ENCODE measurements at places on chromosomes 3 and 15. TPM values are rescaled to one million over a fixed set of nuclear protein-coding genes. Genes with fewer than 3 reads are reported as not detected.
A peak's percentile ranks its signal among the peaks of the same experiment; 100 is the strongest.

GRCh38 chr15:67762610-67763368 lies 62.5 kb upstream of the SKOR1 start:
- peak; percentile 75 for DNase-seq

- no peak for DNase-seq
Measured at GRCh38 chr3:170107941-170108340, 70.1 kb downstream of the GPR160 start.

- DNase-seq: no peak
Measured at GRCh38 chr15:90016721-90017120, 15.6 kb downstream of the ZNF710 start.

- DNase-seq: no peak
Measured at GRCh38 chr15:58026051-58026450, 39.5 kb downstream of the ALDH1A2 start.

DNA sequence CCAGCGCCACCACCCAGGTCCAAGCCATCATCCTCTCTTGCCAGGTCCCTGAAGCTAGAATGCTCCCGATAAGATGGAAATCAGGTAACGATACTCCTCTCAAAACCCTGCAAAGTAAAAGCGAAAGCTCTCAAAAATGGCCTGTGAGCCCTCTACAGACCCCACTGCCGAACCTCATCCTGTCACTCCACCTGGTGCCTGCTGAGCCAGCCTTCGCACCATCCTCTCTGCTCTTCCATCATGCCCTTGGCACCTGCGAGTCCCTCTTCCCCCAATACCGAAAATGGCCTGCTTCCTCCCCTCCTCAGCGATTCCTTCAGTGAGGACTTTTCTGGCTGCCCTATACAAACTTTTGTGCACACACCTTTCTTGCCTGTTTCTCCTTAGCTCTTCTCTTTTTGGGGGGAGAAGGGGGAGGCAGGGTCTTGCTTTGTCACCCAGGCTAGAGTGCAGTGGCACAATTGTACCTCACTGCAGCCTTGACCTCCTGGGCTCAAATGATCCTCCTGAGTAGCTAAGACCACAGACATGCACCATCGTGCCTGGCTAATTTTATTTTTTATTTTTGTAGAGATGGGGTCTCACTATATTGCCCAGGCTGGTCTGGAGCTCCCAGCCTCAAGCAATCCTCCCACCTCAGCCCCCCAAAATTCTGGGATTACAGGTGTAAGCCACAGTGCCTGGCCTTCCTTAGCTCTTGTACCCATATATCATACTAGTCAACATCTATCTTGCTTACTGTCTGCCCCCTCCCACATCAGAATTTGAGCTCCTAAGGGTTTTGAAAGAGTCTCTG lies 3.0 kb downstream of the IDH2 start:
- no peak for DNase-seq

GRCh38 chr3:115401298-115401697 lies 222.0 kb upstream of the GAP43 start:
- DNase-seq: peak; percentile 76

DNA sequence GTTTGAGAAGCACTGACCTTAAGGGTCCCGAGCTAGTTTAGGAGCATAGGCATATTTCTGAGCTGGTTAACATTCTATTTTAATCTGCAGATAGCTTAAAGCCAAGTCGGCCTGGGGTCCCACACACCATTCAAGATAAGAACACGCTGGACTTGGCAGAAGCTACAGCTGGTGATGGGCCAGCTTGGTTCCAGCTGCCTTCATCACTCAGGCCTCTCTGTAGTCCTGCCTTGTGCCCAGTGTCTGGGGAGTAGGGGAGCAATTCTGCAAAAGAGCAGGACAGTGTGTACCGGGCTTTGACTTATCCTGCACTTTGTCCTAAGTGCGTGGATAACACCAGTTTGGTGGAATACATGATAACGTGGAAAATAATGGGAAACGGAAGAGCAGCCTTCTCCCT lies 164.5 kb downstream of the MEGF11 start:
- no peak for DNase-seq

DNA sequence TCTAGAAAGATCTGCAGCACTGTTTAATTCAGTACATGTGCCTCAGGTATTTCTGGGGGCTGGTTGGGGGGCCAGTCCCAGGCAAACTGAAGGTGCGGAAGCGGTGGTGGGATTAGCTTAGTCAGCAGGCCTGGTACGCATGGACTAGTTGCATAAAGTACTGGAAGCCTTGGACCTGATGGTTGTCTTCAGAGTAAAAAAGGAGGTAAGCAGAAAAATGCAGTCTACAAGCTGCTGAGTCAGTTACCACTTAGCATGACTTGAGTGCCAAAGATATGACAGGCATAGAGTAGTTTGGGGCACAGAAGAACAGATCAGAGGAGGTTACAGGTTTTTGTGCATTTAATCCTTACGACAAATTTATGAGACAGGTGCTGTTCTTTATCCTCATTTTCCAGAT lies 19.9 kb upstream of the GOLGA8J start:
- no peak for DNase-seq

GRCh38 chr15:34038871-34039789 lies at the start of gene AVEN:
Gene AVEN (minus strand): TSS chr15:34039204. CDS start chr15:34039046, 158 bp downstream.
- peak; percentile 58 for DNase-seq

DNA sequence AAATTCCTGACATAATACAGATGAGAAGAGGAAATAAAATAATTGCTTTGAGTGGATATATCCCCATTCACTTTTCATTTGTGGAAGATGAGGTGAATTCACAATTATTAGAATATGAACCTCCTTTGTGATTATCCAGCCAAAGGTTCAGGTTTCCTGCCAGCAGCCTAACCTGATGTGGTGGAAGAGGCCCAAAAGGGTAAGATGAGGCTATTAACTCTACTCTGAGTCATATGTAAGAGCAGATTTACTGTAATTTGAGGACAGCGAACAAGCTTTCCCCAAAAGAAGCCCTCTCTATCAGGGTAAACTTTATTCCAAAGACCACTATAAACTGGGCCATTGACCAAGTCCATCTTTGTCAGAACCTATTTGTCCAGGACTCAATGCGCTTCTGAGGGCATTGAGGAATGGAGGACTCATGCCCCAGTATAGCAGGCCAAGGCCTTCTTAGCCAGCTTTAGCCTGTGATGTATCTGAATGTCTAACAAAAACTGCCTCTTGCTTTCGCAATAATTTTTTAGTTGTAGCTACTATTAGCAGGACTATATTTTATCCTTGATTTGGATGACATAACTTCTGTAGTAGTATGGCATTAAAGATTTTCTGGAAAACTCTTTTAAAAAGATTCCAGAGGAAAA lies 91.1 kb upstream of the ARL6 start:
- DNase-seq: no peak

DNA sequence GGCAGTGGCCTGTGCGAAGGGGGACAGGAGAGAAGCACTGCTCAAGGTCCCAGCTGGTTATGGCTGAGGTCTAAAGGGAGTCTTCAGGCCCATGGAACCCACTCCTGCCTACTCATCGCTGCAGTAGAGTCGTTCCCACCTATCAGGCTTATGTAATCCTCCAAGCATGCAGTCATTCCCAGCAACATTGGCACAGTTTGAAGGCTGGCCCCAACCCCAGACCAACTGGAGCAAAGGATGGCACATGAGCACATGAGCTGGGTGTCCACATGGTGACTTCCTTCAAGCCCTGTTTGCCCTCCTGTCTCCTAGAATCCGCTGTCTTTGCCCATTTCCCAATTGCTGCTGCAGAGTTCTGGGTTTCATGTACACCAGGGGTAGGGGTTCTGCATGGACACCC lies 60.5 kb upstream of the FGD5 start:
- no peak for DNase-seq

GRCh38 chr3:47747558-47747957 lies 34.1 kb downstream of the SMARCC1 start:
- DNase-seq: no peak

- DNase-seq: no peak
Measured at GRCh38 chr3:102079809-102080197, 230.5 kb downstream of the NFKBIZ start.

DNA sequence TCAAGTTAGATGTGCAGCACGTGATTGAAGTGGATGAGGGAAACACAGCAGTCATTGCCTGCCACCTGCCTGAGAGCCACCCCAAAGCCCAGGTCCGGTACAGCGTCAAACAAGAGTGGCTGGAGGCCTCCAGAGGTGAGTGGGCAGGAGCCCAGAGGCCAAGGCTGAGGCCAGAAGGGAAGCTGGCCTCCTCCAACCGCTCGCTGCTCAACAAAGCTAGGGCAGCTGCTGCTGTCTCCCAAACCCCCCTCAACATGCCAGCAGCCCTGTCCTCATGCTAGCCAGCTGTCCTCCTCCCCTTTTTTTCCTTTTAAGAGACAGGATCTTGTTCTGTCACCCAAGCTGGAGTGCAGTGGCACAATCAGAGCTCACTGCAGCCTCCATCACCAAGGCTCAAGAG lies 57.0 kb downstream of the BOC start:
- DNase-seq: no peak

DNA sequence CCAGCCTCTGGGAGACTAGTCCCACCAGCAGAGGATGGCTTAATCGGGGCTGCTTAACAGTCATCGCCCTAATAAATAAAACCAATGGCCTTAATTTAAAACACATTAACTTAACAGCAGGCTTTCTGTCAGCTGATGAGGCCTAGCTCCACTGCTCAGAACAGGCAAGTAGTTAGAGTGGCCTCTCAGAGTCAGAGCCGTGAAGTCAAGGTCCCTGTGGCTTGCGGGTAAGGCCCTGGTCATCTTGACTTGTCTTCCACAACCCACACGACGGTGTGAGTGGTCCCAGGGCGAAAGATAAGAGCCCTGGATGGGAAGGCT lies 11.8 kb downstream of the XXYLT1 start:
- peak; percentile 64 for DNase-seq

GRCh38 chr3:98733053-98733811 lies 29.9 kb upstream of the ST3GAL6 start:
- peak; percentile 75 for DNase-seq

DNA sequence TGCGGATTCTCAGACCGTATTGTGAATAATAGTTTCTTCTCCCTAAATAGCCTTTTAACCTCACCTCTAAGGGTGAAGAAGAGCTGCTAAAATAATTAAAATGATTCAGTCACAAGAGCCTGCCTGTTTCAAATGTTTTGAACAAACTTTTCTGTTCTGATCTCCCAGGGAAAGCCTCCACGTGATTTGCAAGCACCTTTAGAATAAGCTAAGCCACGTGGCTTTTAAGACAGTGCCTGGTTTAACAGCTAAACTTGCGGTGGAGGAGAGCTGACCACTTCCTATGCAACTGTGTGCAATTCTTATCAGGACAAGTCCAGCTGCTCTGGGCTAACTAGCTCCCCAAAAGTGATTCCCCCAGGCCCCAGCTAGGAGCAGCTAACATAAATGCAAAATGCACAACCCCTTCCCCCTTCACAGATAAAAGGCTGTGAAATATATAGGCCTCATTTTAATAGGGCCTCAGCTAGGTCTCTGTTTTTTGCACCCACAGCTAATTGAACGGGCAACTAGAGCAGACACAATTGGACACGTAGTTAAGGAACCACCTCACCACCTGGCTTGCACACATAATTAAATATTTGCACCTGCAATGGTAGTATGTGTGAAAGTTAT lies 401.2 kb upstream of the NR2F2 start:
- DNase-seq: peak; percentile 93

- DNase-seq: no peak
Measured at GRCh38 chr15:61133361-61133760, 95.7 kb downstream of the RORA start.

DNA sequence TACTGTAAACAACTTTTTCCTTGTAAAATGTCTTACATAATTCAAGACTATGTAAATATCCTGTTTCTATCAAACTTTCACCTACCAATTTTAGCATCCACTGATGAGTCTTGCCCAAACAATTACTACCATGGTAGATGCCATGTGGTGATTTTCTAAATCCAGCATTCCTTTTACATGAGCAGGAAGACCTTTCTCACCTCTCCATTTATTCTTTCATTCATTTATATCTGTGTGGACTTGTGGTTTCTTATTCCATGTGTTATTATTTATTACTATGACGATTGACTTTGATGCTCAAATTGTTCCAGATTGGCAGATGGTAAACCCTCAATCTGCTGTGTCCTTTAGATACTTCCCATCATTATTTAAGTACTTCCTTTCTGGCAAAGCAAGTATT lies 62.4 kb downstream of the IFT57 start:
- DNase-seq: peak; percentile 22

DNA sequence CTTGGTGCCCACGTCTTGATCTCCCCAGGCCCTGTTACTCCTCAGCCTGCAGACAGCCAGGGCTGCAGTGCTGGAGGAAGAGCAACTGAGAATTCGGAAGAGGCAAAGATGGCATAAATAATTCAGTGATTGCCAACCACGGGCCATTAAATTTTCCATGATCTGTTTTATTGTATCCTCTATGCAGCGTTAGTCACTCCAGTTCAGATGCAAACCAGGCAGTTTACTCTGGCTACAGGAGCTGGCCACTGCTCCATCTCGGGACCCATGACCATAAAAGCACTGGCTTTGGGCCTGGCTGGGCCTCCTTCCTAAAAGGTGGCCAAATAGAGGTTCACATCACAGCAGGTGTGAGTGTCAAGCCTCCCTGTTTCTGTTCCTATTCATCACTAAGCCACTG lies 137.6 kb upstream of the TLE3 start:
- no peak for DNase-seq

GRCh38 chr15:28975766-28976179 lies 90.0 kb downstream of the APBA2 start:
- DNase-seq: peak; percentile 71

GRCh38 chr3:175297216-175297615 lies 438.1 kb downstream of the NAALADL2 start:
- DNase-seq: no peak

DNA sequence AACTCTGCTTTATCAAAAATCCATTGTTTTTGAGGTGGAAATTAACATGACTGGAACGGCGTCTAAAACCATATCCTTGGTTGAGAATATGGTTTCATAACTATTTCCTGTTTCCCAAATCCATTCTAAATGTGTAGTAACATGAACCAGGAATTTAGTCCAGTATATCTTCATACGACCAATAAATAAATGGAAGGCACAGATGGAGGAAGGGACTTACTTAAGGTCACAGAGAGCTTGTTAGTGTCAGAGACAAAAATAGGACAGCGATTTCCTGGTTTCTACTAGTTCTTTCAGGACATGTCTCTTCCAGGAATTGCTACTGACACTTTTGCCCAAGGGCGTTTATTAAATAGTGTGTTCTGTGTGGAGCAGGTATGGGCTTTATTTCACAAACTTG lies 41.2 kb downstream of the HES1 start:
- peak; percentile 34 for DNase-seq

GRCh38 chr15:70704166-70704565 lies 59.2 kb downstream of the UACA start:
- no peak for DNase-seq

GRCh38 chr3:160395297-160395696 lies 3.7 kb downstream of the IFT80 start:
- peak; percentile 33 for DNase-seq

- DNase-seq: peak; percentile 89
Measured at GRCh38 chr15:51647128-51647562, 24.6 kb upstream of the DMXL2 start.

TRPC1 gene
- 30.6 TPM for total RNA-seq

SLC12A6 gene
- 12.6 TPM for total RNA-seq

TM4SF18 gene
- total RNA-seq: not detected

SLC2A2 gene
- under 0.01 TPM for total RNA-seq

KBTBD12 gene
- total RNA-seq: not detected

PRRT3 gene
- 3.2 TPM for total RNA-seq

CYP1A2 gene
- total RNA-seq: not detected

FBLN2 gene
- 30.2 TPM for total RNA-seq

SLC22A13 gene
- 0.43 TPM for total RNA-seq

HTD2 gene
- total RNA-seq: 9.9 TPM
